Upper lobe of left lung (tissue), 6 donors: ENCODE measurements at places on chromosomes 1 and 21. TPM values are rescaled to one million over a fixed set of nuclear protein-coding genes. Genes with fewer than 3 reads are reported as not detected.

- no peaks in the 10 kb centered on the region for H3K4me1 ChIP-seq
- H3K36me3 ChIP-seq: no peaks in the 10 kb centered on the region
- no peak for DNase-seq
- no peaks in the 10 kb centered on the region for H3K27me3 ChIP-seq
- H3K4me3 ChIP-seq: no peak overlapping the region
- H3K27ac ChIP-seq: no peak overlapping the region
Observed at GRCh38 chr21:27246741-27247140, 279.9 kb upstream of the ADAMTS5 start.

DNA sequence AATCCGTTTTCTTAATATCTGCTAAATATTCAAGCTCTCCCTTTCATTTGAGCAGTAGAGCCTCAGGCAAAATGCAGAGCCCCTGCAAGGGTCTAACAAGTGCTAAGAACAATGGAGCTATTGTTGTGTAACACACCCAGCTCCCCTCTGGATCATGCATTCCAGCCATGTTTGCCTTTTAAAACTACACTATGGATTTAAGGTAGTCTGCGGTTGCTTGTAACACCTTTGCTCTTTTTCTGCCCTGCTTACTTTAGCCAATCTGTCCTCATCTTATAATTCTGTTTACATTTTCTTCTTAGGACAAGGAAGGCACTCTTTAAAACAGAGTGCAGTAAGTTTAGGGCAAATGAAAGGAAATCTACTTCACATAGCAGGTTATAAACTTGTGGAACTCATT is 60.0 kb upstream of the C1orf105 start:
- H3K4me3 ChIP-seq: no peak overlapping the region
- peaks cover 29% of the 10 kb centered on the region for H3K4me1 ChIP-seq
- no peaks in the 10 kb centered on the region for H3K27me3 ChIP-seq
- H3K27ac ChIP-seq: peak overlapping the region; percentile 86
- H3K36me3 ChIP-seq: no peaks in the 10 kb centered on the region

DNA sequence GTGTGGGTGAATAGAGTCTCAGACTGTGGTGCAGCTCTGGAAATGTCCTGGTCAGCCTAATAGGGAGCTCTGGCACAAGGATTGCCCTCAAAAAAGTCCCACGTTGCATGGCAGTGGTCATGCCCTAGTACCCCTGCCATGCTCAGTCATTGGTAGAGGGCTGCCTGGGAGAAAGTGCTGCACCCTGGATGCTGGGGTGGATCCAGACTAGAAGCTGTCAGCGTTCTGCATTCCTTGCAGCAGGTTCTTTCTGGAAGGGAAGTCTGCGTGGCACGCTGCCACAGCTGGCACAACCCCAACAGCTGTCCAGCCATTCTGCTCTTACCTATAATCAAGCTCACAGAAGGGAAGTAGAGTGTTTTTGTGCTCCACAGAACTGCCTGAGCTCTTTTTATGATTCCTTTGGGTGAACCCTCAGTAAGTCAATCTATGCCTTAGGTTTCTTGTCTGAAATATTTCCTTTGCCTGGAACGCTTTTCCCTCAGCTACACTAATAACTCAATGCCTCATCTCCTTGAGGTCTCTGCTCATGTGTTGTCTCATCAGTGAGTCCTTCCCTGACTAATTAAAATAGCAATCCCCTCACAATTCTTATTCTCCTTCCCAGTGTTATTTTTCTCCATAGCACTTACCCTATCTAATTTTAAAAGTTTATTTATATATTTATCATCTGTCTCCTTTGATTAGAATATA is 61.5 kb upstream of the JAK1 start:
- DNase-seq: peak; percentile 73
- H3K27me3 ChIP-seq: no peaks in the 10 kb centered on the region
- no peak overlapping the region for H3K4me3 ChIP-seq
- H3K27ac ChIP-seq: no peak overlapping the region
- H3K36me3 ChIP-seq: no peaks in the 10 kb centered on the region

Gene COL24A1
- total RNA-seq: 0.67 TPM
